ENCODE measurements at places on chromosomes 7 and 10.

GRCh38 chr7:99919814-99920112 lies 433 bp upstream of the TRIM4 start:
- no peak for DNase-seq

DNA sequence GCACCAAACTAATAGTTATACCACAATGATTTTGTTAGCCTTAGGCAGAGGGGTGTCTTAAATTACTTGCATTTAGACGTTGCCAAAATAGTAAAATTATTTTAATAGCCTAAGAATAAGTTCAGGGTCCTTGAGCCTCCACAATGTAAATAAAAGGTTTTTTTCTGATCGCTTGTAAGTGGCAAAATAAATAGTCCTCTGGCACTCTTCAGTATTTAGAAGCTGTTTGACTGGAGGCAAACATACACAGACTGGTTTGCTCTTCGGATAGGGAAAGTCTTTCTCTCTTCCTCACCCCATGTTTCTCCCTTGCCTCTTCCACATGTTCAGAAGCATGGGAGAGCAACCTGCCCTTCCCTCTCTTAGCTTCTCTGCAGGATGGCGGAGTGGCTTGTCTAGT lies 49.5 kb upstream of the FAM180A start:
- no peak for DNase-seq

DNA sequence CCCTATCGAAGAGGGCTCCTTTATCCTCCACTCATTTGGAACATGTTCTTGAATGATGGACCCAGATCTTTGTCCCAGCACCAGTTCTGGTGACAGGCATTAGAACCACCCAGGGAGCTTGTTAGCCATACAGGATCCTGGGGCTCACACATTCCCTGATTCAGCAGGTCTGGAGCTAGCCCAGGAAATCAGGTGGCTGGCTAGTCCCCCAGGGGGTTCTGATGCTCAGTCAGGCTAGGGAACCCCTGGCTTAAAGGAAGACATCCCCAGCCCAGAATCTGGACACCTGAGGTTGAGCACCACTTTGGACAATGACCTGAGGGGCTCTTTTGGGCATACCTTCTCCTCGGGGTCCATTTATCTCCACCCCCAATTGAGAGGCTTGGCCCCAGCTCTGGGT lies 37.0 kb upstream of the NANOS1 start:
- DNase-seq, result no peak

DNA sequence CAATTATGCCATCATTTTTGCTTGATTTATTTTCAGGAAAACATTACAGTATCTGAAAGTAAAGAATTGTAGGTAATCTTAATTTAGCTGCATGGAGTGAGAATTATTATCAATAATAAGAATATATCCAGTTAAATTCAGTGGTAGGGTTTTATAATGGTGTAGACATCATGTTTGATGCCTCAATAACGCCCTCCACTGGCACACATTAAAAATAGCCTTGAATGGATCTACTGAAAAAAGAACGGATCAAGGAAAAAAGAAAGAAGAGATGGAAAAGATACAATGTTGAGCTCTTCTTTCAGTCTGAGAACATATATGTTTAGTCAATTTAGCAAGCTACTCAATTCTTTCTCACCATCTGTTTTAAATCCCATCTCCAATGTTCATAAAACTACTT lies 319.2 kb downstream of the CDC14C start:
- no peak for DNase-seq

DNA sequence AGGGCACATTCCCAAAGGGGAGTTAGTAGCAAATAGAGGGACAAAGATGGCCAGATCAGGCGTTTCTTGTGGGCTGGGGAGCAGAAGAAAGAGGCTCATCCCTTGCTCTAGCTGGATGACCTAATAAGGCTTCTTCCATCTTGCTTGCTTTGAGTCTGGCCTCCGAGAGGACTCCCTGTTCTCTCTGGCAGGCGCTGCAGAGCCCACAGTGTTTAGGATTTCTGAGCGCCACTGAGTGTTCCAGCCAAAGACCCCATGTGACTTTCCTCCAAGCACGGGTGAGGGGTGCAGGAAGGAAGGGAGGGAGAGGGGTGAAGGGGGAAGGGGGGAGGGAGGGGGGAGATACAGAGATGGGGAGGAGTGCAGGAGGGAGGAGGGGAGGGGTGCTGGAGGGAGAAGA lies 203.8 kb upstream of the SVIL start:
- DNase-seq, result no peak

DNA sequence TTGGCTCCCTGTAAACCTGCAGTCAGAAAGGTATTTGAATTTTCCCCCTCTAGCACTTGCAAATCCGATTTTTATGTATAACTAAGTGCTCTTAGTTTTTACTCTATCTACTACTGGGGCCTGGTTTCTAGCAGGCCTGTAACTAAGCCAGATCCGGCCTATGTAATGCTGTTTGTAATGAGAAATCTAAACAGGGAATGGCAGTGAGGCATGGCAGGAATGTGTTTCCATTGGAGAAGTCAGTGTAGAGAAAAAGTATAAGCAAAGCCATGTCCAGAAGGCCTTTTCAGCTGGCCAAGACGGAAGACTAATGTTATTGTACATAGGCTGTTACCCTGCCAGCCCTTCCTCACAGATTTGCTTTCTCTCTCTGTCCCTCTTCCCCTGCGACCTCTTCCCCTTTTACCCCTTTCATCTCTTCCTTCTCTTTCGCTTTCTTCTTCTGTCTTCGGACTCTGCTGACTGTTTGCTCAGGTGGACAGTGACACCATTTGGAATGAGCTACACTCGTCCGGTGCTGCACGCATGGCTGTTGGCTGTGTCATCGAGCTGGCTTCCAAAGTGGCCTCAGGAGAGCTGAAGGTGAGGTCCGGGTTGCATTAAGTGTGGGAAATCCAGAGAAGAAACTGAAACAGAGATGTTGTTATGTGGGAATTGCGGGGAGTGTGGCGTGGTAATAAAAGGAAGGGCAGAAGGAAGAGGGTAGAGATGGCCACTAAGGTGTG lies 297.5 kb downstream of the HDAC9 start:
- DNase-seq, result no peak

- DNase-seq, result no peak
Measured at GRCh38 chr7:136685501-136686173, 182.8 kb upstream of the CHRM2 start.

GRCh38 chr10:11231285-11231684 lies 213.6 kb downstream of the CELF2 start:
- no peak for DNase-seq

DNA sequence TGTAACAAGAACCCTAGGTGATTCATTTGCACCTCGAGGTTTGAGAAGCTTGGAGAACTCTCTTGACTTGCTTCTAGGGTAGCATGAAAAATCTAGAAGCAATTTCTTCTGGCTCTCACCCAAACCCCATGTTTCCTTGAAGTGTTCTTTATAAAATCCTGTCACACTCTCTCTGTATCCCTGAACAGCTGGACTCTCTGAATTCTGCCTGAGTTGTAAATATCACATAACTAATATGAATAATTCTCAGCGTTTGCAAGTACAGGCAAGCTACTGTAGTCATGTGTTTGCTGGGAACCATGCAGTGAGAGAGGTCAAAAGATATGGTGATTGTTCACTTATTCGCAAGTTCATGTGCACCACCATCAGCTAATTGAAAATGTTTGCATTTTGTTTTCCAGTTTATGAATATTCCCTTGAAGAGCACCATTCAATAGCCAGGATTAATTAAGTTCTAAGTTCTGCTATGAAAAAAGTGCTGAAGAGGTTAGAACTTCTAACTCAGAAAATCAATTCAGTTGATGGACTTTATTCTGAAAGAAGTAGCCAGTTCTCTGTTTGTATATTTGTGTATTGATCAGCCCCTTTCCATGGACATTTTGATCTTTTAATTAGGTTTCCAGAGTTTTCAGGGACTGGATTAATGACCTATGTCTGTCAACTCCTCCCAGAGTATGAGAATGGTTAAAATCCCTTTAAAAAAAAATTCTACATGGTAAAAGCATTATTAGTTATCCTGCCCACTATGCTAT lies 243.0 kb downstream of the PLXDC2 start:
- no peak for DNase-seq

- no peak for DNase-seq
Measured at GRCh38 chr10:74824184-74824899, 2.1 kb upstream of the KAT6B start.

- no peak for DNase-seq
Measured at GRCh38 chr7:37476881-37477450, 28.3 kb upstream of the ELMO1 start.

DNA sequence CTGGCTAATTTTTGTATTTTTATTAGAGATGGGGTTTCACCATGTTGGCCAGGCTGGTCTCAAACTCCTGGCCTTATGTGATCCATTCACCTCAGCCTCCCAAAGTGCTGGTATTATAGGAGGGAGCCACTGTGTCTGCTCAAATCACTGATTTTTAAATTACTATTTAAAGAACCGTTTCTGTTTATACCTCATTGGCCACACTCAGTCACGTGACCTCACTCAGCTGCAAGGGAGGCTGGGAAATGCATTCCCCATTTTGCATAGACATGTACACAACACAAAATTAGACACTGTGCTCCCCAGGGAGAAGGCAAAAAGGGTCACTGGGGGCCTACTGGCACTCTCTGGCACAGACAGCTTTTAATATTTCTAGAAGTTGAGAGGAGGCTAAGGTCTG lies 13.6 kb upstream of the CALU start:
- no peak for DNase-seq

- no peak for DNase-seq
Measured at GRCh38 chr10:43843321-43844101, 194.8 kb upstream of the ZNF32 start.

GRCh38 chr7:156582591-156583123 lies 57.9 kb upstream of the RNF32 start:
- no peak for DNase-seq

DNA sequence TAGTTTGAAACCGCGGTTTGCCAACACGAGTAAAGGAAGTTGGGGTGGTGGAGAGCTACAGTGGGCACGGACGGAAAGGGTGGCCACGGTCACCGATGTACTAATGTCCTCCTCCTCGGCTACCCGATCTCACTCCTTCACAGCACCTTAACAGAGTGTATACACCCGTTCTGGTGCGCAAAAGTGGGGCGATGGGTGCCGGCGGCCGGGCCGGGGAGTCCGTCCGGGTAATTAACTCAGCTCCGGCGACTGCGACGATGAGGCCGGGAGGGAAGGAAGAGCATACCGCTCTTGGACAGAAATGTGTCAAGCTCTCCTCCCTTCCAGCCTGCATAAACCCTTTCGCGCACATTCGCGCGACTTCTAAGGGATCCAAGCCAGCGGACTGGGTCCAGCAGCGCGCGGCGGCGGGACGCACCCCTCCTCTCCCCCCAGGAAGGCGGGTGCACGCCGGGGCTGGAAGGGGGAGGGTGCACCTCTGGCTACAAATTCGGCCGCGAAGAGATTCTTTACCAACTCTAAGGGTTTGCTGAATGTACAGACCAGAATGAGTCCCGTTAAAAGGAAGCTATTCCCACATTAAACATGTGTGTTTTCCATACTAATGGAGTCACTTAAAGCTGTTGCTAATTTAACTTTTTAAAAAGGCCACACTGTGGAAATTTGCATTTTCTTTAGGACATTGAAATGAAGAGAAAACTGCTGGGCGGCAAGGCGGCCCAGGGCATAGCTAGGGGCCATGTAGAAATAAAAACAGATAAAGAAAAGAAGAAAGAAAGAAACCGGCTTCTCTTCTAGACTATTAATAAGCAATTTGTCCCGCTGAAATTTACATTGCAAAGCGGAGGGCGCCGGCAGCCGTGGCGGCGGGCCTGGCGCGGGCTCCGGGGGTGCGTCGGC lies 6.6 kb upstream of the EBF3 start:
- no peak for DNase-seq

GRCh38 chr7:97959046-97959445 lies 30.9 kb downstream of the OCM2 start:
- no peak for DNase-seq

DNA sequence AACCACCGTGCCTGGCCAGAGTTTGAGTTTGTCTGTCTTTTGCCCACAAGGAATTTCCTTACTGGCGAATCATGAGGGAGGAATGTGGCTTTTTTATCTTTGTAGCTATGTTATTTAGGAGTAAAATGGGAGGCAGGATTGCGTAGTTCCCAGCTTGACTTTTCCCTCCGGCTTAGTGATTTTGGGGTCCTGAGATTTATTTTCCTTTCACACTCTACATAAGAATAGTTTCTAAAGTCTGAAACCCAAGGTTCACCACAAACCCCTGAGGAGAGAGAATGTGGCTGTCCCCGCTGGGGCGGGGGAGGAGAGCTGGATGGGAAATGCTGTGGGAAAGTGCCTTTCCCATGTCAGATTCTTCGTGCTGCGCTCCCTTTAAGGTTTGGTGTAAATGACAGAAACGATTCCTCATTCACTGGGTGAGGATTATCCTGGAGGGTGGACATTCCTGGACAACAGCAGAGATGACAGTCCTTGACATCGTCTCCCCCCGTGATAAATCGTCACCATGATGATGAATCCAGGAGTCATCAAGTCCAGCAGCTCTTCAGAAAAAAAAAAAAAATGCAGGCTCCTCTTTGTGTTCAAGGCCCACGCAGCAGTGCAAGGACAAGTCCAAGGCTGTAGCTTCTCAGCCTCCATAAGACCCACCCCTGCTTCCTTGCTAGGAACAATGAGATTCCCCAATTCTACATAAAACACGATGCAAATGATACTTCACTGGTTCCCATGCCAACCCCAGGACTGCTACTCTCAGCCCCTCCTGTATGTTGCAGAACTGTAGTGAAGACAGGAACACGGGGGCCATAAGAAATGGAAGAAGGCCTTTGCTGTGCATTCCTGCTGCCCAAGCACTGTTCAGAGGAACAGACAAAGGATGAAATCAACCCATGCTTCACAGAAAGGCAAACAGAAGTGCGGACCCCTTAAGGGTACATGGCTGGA lies 233.1 kb downstream of the CCDC3 start:
- DNase-seq, result no peak

DNA sequence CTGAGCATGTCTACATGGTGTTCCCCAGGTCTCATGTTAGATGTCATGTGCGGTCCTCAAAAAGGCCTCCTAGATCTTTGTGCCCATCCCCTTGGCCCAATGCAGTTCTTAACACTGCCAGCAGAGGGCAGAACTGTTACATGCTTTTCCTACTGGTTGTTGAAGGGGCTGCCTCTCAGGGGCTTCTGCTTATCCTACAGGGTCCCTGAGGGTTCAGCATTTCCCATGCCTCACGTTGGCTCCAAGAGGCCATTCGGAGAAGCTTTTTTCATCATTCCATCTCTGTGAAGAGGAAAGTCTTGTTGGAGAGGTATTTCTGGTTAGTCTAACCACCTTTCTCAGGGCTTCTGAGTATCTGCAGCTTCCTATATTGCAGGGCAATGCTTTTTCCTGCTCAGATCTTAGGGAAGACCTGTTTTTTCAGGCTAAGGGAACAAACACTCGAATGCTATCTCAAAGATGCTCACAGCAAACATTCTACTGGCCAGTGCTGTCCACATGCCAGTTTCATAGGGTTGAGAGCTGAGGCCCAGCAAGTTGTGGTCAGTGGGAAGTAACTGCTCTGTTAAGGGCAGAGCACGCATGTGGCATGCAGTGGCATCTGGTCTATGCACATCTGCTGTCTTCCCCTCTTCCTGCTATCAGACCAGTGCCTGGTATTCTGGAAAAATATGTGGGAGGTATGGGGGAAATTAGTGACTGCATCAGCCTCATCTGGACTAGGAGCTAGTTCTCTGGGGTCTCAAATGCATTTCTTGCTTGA lies 31.5 kb downstream of the MBL2 start:
- DNase-seq, result no peak

- DNase-seq, result no peak
Measured at GRCh38 chr7:51444936-51445335, 128.3 kb upstream of the COBL start.

All from stimulated activated CD8-positive, alpha-beta memory T cell treated with anti-CD3 and anti-CD28 coated beads, Interleukin-12 subunit alpha, Interleukin-12 subunit beta, amount 100 ng/mL, for 1 hour (primary cell).